ENCODE measurements at places on chromosomes 2 and 18.

DNA sequence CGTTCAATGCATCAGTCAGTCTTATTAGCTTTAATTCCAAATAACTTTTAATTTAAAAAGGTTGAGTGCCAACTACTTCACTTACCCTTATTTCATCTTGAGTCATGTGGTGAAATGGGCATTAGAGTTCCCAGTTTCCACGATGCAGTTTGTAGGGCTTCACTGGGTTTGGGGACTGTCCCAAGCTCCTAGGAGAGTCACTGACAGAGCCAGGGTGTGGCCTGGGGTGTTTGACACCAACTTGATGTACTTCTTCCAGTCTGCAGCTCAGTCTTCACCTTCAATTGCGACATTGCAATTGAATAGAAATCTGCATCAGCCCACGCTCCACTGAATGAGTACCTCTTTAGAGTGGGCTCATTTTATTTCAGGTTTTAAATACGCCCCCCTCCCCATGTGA, 165.3 kb downstream of the ARL4C start:
- no peak for DNase-seq
- no peak overlapping the region for H3K4me3 ChIP-seq
- no peaks in the 10 kb centered on the region for H3K27me3 ChIP-seq
- H3K27ac ChIP-seq: no peak overlapping the region

DNA sequence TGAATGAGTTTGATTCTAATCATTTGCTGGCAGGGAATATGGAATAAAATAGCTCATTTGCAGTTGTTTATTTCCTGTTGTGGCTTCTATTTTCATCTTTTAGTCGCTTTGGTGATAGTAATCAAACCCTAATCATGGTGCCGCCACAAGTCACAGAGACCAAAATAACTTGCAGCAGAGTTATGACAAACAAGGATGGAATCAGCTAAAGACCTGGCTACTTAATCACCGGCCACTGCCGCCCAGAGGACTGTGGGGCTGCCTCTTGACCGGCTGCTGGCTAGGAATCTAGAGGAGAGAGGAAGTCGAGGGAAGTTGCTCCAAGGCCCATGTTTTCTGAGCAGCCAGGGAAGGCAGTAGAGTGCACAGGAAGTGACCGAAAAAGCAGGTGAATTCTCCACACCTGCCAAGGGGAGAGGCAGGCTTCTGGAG, 5.1 kb upstream of the SMAD7 start:
- H3K27me3 ChIP-seq: no peaks in the 10 kb centered on the region
- no peak overlapping the region for H3K4me3 ChIP-seq
- H3K36me3 ChIP-seq: no peaks in the 10 kb centered on the region
- DNase-seq: peak; percentile 77
- peaks cover 21% of the 10 kb centered on the region for H3K4me1 ChIP-seq

GRCh38 chr2:202127687-202128331, 54.8 kb downstream of the KIAA2012 start:
- DNase-seq: no peak
- H3K4me3 ChIP-seq: no peak overlapping the region
- H3K27ac ChIP-seq: no peak overlapping the region
- no peaks in the 10 kb centered on the region for H3K4me1 ChIP-seq
- H3K27me3 ChIP-seq: no peaks in the 10 kb centered on the region
- H3K36me3 ChIP-seq: no peaks in the 10 kb centered on the region

GRCh38 chr2:124580263-124580662, 555.2 kb downstream of the CNTNAP5 start:
- no peak overlapping the region for H3K27ac ChIP-seq
- no peak overlapping the region for H3K4me3 ChIP-seq
- H3K27me3 ChIP-seq: no peaks in the 10 kb centered on the region
- H3K36me3 ChIP-seq: no peaks in the 10 kb centered on the region

- H3K36me3 ChIP-seq: no peaks in the 10 kb centered on the region
- H3K4me1 ChIP-seq: no peaks in the 10 kb centered on the region
Observed at GRCh38 chr18:70072678-70073077, 125.0 kb upstream of the CD226 start.

DNA sequence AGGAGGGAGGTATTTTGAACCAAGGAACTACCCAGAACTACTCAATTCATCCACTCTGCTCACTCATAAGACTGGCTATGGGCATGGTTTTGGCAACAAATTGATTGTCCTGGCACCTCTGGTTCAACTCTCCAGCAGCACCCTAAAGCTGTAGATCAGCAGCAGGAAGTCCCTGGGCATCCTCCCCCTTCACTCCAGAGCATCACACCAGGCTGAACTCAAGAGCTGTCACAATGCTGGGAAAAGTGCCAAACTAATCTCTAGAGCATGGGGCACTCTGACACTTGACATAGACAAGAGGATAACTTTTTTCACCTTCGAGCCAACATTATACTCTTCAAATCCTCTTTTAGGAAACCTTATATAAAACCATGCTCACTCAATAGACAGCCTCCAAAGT, 154.1 kb upstream of the RBBP8 start:
- no peaks in the 10 kb centered on the region for H3K27me3 ChIP-seq
- H3K4me3 ChIP-seq: no peak overlapping the region
- H3K4me1 ChIP-seq: no peaks in the 10 kb centered on the region

- H3K36me3 ChIP-seq: no peaks in the 10 kb centered on the region
- no peak overlapping the region for H3K27ac ChIP-seq
- no peak overlapping the region for H3K4me3 ChIP-seq
- DNase-seq: no peak
- H3K4me1 ChIP-seq: no peaks in the 10 kb centered on the region
- no peaks in the 10 kb centered on the region for H3K27me3 ChIP-seq
Observed at GRCh38 chr2:182019731-182020130, 34.1 kb downstream of the PPP1R1C start.

DNA sequence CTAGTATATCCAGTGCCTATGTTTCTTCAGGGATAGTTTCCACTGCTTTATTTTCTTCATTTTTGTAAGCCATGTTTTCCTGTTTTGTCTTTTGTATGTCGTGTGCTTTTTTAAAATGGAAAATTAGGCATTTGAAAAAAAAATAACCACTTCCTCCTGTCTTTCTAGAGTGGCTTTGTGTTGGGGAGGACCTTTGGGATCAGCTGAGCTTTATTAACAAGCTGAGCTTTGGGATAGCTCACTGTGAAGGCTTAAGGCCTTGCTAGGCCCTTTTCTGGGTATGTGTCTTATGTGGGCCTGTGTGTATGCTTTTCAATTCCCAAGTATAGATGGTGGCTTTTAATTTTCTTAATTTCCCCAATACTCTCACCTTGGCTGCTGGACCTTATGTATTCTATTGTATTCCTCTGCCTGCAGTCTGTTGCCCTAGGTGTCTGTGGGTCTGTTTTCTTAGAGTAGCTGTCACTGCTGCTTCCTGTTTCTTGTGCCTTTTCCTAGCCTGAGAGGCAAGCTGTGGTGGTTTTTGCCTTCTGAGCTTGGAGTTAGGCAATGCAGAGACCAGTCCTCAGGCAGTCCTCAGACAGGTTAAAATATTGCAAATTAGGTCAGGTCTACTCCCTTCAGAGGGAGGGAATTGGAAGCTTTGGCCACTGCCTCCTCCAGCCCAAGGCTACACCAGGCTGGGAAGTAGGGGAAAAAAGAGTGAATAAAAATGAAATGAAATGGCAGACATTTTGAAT, 134.7 kb downstream of the LDLRAD4 start:
- DNase-seq: no peak
- H3K36me3 ChIP-seq: no peaks in the 10 kb centered on the region
- H3K4me3 ChIP-seq: no peak overlapping the region
- no peaks in the 10 kb centered on the region for H3K27me3 ChIP-seq
- H3K27ac ChIP-seq: no peak overlapping the region
- peaks cover 12% of the 10 kb centered on the region for H3K4me1 ChIP-seq

GRCh38 chr18:6170604-6171003, 244.1 kb downstream of the L3MBTL4 start:
- no peaks in the 10 kb centered on the region for H3K4me1 ChIP-seq
- no peaks in the 10 kb centered on the region for H3K27me3 ChIP-seq
- H3K27ac ChIP-seq: no peak overlapping the region
- no peaks in the 10 kb centered on the region for H3K36me3 ChIP-seq

GRCh38 chr2:157789933-157790511, 86.1 kb downstream of the ACVR1 start:
- no peaks in the 10 kb centered on the region for H3K27me3 ChIP-seq
- no peaks in the 10 kb centered on the region for H3K36me3 ChIP-seq
- peak overlapping the region; percentile 79 for H3K27ac ChIP-seq
- H3K4me1 ChIP-seq: peaks cover 62% of the 10 kb centered on the region
- DNase-seq: peak; percentile 95
- no peak overlapping the region for H3K4me3 ChIP-seq

- H3K36me3 ChIP-seq: no peaks in the 10 kb centered on the region
- no peak overlapping the region for H3K27ac ChIP-seq
Observed at GRCh38 chr2:214934006-214934405, 124.5 kb upstream of the BARD1 start.

DNA sequence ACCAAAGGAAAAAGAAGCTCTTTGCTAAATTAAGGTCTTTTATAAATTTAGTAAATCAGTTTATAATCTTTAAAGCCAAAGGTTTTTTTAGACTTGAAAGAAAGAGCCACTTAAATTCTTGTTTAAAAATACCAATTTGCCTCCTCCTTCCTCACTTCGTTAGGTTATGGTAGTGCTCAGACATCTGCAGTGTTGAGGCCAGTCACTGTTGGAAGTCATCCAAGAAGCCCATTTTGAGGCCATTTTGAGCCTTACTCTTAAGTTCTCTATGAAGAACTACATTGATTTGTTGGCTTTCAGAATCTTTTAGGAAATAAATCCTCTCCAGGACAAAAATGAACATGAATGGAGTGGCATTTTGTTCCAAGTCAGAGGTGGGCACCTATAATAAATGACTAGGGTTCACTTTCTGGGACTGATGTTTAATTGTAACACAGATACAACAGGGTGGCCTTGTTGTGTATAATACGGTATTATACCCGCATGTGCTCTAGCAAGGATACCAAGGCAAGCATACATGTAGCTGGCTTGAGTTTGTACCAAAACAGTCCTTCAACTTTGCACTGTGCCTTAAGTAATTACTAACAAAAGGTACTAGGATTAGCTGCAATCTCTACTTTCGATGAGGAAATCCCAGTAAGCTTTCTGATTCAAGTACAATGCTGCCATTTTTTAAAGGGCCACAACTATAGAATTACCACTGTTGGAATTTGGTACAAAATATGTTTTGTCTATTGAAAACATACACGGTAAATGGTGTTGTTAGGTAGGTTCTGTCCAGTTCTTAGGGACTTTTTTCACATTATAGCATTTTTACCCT, 22.8 kb downstream of the SLC66A3 start:
- no peaks in the 10 kb centered on the region for H3K36me3 ChIP-seq
- H3K27ac ChIP-seq: no peak overlapping the region
- DNase-seq: no peak

DNA sequence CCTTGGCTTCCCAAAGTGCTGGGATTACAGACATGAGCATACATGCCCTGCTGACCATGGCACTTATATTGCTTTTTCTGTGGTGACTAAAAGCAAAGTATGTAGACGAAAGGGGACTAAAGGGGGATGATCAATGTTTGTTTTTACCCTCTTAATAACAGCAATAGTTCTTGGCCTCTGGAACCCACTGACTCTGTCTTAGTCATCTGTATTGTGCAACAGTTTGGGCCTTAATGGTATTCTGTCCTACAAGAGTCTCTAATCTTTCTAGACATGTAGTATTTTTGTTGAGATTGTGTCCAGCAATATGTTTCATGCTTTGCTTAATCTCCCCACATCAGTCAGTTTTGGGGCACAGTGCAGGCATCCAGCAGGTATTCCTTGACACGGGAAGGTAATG, 359.9 kb upstream of the FANCL start:
- no peak overlapping the region for H3K4me3 ChIP-seq
- H3K27ac ChIP-seq: no peak overlapping the region
- no peaks in the 10 kb centered on the region for H3K4me1 ChIP-seq
- DNase-seq: no peak

DNA sequence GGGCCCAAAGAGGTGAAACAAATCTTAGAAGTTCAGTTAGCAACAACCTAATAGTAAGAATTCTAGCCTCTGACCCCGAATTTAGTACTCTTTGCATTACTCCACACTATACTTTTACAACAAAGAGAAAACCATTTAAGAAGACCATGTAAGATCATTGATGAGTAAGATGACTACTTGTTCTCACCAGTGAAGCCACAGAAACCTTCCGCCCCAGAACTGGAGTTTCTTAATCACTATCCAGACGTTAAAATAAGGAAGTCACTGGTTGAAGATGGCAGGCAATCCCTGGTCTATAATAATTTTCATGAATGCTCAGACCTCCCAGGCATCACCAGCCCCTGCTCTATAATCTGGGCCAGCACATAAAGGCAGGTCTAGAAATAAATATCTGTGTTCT, 95.0 kb downstream of the TMEM163 start:
- H3K27me3 ChIP-seq: no peaks in the 10 kb centered on the region
- no peaks in the 10 kb centered on the region for H3K4me1 ChIP-seq
- no peak for DNase-seq

- peak; percentile 67 for DNase-seq
- H3K27ac ChIP-seq: no peak overlapping the region
- no peaks in the 10 kb centered on the region for H3K36me3 ChIP-seq
- peaks cover 7% of the 10 kb centered on the region for H3K4me1 ChIP-seq
- no peak overlapping the region for H3K4me3 ChIP-seq
Observed at GRCh38 chr2:26942543-26943295, 27.7 kb upstream of the MAPRE3 start.

DNA sequence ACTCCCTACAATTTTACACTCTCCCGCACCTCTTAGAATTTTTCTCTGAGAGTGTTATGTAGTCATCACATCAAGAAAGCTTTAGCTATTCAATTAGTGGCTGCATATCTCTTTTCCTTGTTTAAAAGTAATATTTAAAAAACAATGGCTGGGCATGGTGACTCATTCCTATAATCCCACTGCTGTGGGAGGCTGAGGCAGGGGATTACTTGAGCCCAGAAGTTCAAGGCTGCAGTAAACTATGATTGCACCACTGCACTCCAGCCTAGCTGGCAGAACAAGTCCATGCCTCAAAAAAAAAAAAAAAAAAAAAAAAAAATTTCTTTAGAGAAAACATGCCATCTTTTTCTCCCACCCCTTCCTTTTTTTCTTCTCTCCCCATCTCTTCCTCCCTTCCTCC, 44.3 kb downstream of the AQP4 start:
- DNase-seq: no peak
- H3K27me3 ChIP-seq: no peaks in the 10 kb centered on the region
- H3K4me3 ChIP-seq: no peak overlapping the region
- no peak overlapping the region for H3K27ac ChIP-seq
- no peaks in the 10 kb centered on the region for H3K4me1 ChIP-seq
- no peaks in the 10 kb centered on the region for H3K36me3 ChIP-seq

- H3K4me3 ChIP-seq: no peak overlapping the region
- H3K4me1 ChIP-seq: peaks cover 2% of the 10 kb centered on the region
- no peaks in the 10 kb centered on the region for H3K27me3 ChIP-seq
Observed at GRCh38 chr2:231800493-231801091, 14.3 kb downstream of the COPS7B start.

Measured in thyroid gland (tissue), 4 donors.